ENCODE measurements at places on chromosomes 13 and 19.

GRCh38 chr13:71408416-71408815, 458.6 kb downstream of the DACH1 start:
- no peak for DNase-seq

DNA sequence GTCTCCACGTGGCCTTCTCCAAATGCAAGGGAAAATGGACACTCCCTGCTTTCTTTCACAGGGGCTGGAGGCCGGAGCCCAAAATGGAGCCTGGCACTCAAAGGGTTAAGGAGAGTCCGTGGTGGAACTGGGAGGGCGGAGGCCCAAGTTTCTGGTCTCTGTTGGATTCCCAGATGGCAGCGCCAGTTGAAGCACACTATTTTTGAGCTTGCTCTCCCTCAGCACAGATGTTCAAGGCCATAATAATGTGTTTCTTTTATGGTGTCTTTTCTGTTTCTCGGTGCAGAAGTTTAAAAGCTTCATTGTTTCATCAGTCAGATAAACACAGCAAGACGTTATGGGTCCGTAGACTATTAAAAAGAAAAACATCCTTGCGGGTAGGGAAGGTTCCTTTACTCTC, 67.6 kb downstream of the TNFRSF19 start:
- DNase-seq = no peak

GRCh38 chr19:30930941-30931706, 418.1 kb downstream of the TSHZ3 start:
- DNase-seq = no peak

GRCh38 chr13:59931621-59932020, 232.1 kb downstream of the DIAPH3 start:
- no peak for DNase-seq

GRCh38 chr19:11164879-11165406, 9.4 kb upstream of the SPC24 start:
- DNase-seq = no peak

DNA sequence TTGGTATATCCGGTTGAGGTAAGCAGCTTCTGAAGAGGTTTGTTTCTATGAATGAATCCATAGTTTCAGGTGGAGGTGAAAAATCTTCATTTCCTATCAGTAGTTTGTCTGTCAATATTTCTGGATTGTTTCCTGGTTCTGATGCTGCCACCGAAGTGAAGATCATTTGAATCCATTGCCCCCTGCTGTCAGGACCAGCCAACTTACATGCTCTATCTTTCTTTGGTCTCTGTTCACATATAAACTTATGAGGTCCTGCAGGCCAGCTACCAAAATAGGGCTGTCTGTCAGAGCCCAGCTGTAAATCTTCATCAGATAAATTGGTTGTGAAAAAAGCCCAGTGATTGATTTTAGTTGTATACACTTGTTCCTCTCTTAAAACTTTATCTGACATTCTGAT, 15.2 kb upstream of the N4BP2L1 start:
- DNase-seq = no peak

- DNase-seq = no peak
Measured at GRCh38 chr19:56927294-56927693, 86.8 kb upstream of the PEG3 start.

- no peak for DNase-seq
Measured at GRCh38 chr13:20696073-20696472, 7.4 kb upstream of the IL17D start.

DNA sequence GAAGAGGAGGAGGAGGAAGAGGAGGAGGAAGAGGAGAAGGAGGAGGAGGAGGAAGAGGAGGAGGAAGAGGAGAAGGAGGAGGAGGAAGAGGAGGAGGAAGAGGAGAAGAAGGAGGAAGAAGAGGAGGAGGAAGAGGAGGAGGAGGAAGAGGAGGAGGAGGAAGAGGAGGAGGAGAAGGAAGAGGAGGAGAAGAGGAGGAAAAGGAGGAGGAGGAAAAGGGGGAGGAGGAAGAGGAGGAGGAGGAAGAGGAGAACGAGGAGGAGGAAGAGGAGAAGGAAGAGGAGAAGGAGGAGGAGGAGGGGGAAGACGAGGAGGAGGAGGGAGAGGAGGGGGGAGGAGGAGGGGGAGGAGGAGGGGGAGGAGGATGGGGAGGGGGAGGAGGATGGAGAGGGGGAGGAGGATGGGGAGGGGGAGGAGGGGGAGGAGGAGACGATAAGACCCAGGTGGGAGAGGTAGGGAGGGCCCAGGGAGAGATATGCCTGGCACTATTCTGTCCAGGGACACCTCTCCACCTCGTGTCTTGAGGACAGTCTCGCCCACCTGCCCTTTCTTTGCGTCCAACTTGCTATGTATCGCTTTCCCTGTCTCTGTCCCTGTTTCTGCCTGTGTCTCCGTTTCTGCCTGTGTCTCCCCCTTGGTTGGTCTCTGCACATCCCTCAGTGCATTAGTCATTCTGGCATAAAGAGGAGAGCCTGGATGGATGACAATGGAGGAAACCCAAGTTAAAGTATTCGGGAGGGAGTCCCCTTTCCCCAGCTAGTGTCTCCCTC, 7.1 kb upstream of the KLK5 start:
- DNase-seq = no peak

DNA sequence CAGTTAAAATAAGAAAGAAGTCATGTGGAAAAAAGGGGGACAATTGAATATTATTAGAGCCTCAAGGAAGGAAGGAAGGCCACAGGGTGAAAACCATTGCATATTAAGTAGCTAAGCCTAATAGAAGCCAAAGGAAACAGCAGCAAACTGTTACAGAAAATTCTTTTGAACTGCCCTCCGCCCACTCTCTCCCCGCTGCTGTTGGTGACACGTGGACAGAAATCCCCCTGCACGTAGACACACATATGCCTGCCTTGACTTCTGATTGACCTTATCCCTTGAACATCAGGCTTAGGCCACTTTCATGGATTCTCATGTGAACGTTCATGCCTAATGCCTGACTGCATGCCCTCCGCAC, 229.1 kb downstream of the KCNRG start:
- no peak for DNase-seq

DNA sequence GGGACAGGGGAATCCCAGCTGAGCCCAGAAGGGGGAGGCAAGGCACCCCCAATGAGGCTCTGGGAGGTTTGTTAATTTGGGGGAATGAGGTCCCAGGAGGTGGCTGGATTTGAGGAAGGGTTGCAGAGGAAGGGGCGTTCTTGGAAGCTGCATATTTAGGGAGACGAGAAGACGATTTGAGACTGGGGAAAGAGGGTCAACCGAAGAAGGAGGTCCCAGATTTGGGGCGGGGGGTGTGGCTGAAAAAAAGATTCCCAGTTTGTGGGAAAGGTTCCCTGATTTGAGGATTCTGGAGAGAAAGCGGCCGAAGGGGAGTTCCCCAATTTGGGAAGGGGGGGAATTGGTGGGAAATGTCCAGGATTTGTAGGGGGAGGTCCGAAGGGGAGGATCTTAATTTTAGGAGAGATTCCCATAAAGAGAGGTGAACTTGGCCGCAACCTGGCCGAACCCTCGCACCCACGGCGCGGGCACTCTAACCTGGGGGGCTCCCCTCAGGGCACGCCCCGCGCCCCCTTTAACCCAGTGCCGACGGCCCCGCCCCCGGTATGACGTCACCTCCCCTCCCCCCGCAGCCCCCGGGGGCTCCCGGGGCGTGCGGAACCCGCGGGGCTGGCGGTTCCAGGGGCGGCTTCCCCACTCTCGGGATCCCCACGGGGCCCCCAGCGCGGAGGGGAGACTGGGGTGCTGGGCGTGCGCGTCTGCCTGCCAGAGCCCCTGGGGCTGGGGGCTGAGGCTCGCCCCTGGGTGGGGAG, 1.2 kb downstream of the PTPRS start:
- DNase-seq = no peak

DNA sequence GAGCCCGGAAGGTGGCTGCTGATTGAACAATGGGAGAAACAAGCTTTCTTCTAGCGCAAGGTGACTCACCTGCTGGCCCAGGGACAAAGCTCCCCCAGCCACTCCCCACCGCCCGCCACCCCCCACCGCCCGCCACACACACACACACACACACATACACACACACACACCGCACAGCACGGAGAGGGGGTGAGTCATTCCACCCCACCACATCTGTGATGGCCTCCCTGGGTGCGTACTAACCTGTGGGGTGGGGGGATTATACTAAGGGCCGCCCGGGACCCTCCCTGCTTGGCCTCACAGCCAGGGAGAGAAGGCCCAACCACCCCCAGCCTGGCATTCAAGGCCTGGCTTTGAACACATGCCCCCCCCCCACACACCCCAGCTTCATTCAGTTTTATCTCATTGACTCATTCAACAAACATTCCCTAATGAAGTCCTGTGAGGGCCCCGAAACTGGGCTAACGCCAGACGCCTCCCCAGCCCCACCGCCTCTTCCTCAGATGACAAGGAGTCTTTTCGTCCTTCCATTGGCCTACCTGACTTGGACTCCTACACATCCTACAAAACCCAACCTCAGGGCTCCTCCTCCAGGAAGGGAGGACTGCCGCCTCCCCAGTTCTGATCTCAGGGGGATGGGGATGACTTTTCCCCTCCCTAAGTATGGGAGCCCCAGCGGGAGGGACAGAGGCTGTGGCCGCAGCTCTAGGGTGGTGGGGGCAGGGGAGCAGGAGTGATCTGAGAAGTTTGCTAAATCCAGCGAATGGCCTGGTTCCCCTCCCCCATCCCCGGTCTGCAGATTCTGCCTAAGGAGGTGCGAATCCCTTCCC, 5.8 kb upstream of the ONECUT3 start:
- DNase-seq = no peak

- no peak for DNase-seq
Measured at GRCh38 chr13:75369981-75370380, 112.0 kb downstream of the TBC1D4 start.

DNA sequence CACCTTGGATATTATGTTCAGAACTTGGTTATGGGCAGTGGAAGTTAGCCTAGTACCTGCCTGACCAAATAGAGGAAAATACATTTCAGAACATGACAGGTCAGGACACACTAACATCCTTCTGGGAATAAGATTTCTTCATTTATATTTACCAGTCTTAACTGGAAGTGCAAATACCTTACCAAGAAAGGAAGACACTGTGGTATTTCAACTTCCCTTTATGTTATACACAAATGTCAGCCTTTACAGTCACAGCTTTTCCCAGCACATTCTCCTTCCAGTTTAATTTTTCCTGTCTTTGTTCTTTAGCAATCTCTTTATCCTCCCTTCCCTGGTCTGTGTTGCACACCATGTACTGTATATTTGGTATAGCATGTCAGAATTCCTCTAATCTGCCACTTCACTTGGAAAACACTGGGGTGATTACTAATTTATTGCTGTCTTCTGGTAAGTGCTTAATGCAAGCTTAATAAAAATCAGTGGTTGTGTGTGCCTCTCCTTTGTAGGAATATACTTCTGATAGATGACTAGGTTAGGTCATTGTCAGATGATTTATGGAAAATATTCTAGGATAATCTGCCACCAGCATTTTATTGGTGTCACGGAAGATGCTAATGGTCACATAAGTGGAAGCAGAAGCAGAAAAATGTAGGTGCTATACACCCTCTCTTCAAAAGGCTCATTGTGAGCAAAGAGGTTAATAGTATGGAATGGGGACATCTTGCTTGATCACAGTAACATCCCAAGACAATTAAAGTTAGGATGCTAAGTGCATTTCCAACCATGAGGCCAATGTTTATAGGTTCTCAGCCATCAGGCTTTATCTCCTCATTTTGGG, 124.3 kb upstream of the STARD13 start:
- DNase-seq = no peak

DNA sequence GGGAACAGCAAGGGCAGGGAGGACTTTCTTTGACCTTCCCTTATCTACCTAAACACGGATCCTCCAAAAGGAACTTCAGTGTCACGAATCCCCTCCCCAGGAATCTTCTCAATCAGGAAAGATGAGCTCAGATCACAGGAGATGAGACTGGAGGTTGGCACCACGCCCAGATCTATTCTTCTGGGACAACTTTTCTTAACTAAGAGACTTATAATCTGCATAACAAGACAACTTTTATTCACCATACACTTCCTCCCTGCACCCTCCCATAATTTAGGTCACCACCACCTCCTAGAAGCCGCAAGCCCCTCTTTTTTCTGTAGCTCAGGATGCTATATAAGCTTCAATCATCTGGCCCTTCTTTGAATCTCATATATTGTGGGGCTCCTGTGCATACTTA, 19.2 kb upstream of the AKT2 start:
- DNase-seq = no peak

- DNase-seq = no peak
Measured at GRCh38 chr13:76481738-76482137, 404.5 kb downstream of the KCTD12 start.

GRCh38 chr19:38210458-38210987, 13.5 kb downstream of the DPF1 start:
- no peak for DNase-seq

GRCh38 chr13:102555914-102556553, 40.8 kb upstream of the TPP2 start:
- no peak for DNase-seq

DNA sequence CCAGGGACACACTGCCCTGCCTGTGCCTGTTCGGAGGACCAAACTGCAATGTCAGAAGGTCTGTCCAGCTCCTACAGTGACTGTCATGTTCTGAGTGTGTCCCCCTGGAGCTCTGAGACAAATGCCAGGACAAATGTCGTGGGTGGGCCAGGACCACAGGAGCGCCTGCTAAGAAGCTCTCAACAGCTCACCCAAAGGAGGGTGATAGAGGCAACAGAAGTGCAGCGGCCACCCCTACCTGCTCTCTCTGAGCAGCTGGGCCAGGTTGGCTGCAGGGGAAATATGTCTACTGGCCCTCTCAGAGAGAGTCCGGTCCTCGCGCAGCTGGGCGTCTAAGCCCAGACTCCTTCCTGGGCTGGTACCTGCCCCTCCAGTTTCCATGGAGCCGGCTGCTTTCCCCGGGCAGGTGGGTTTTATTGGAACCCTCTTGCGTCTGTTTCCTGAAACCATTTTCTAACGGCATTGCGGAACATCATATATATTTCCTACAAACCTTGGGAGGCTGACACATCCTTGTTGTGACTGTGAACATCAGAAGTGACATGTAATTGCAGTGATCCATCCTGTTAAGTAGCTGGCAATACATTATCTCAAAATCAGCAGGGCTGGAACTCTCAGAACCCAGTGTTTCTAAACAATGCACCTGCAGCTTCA, 78.1 kb downstream of the CHST8 start:
- DNase-seq = no peak

DNA sequence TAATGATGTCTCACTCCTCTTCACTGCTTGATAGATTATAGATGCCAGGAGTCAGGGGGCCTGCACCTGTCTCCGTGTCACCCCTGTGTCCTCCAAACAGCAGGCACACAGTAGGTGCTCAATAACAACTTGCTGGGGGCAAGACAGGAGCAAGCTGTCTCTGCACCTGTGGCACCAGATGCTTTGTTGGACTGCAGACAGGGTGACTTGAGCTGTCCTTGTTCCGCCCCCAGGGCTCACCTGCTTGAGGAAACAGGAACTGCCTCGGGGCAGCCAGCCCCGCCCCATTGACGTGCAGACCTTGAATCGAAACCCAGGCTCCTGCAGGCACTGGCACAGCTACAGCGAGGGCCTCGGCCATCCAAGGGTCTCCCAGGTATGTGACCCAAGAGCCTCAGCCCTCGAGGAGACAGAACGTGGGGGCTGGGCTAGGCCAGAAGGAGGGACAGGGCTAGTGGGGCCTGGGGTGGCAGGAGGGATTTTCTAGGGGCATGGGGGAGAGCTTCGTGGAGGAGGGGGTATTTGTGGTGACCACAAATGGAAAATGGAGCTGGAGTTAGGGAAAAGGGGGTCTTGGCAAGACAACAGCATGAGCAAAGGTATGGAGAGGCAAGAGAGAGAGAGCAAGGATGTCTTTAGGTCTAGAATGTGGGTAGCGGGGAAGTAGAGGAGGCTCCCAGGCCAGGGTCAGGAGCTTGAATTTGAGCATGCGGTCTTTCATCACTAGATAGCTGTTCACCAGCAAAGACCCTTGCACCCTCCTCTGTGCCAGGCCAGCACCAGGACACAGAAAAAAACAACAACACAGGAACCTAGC, at the start of gene HSH2D:
TSS of gene HSH2D (plus strand) at position 287 of the 817 bp plus-strand sequence. CDS start 5,066 bp downstream, outside the sequence.
- no peak for DNase-seq

Data from AG04450 (cell line).